DMS79 (cell line): ENCODE measurements at places on chromosomes 7 and 10.

- DNase-seq: no peak
Observed at GRCh38 chr10:10902951-10903350, 114.7 kb upstream of the CELF2 start.

DNA sequence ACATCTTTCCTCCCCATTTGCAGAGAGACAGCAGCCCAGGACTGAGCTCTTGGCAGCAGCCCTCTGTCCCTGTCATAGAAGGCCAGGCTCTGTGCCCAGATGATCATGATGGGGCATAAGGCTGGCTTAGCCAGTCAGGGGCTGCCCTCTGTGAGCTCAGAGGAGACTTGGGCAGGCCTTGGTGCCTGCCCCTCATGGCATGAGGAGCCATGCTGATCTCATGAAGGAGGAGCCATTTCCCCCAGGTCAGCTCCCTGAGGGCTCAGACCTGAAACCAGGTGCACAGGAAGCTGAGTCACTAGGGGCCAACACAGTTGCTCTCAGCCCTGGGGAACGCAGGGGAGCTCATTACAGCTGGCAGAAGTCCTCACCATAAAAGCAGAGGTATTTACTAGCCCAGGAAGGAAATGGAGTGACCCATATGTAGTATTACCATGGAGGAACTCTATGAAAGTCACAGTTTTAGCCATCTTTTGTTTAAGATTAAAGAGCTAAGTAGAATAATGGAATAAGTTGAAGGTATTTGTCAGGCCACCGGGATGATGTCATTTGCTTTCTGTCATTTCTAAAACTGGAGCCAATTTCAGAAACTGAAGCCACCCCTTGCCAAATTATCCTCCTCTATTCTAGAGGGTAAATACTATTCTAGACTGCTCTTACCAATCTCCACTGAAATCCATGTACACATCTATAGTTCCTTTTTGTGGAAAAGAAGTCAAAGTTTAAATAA, 362.4 kb upstream of the ZNF32 start:
- DNase-seq: no peak

GRCh38 chr7:90192876-90193750, 18.4 kb upstream of the STEAP2 start:
- DNase-seq: no peak

- no peak for DNase-seq
Observed at GRCh38 chr7:11591055-11591633, 240.9 kb downstream of the THSD7A start.

GRCh38 chr10:59708816-59709394, 745 bp downstream of the SLC16A9 start:
- no peak for DNase-seq

- no peak for DNase-seq
Observed at GRCh38 chr7:107359520-107360316, 110.1 kb upstream of the GPR22 start.

DNA sequence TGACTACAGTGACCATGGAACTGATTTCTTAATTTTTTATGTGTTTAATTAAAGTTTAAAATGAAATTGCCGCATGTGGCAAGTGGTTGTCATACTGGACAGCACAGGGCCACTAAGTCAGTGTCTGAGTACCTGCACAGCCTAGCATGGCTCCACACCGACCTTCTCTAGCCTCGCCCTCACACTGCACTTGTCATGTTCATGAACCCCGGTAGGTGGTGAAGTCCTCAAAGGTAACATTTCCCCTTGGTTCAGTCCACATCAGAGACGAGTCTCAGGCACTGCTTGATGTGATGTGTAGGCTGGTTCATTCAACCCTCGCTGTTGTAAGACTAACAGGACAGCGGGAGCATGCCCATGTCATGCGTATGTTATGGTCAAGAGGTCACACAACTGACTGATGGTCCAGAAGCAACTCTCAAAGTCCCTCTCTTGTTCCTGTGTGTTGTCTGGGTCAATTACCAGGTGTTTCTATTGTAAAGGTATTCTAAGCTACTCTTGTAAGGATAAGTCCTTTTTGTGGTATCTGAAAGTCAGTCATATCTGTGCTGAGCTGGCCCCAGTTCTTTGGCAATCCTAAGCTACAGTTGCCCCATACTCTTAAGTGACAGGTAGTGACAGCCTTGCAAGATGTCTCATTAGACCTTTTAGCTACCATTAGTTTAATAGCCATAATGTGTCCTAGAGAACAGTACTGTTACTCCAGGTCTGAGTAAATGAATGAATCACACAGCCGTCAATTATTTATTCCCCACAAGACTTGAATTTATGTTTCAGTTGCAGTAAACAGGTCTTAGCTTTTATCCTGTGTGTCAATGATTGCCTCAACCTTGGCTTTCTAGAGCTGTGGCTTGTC, 32.9 kb upstream of the ZC3HAV1L start:
- no peak for DNase-seq

DNA sequence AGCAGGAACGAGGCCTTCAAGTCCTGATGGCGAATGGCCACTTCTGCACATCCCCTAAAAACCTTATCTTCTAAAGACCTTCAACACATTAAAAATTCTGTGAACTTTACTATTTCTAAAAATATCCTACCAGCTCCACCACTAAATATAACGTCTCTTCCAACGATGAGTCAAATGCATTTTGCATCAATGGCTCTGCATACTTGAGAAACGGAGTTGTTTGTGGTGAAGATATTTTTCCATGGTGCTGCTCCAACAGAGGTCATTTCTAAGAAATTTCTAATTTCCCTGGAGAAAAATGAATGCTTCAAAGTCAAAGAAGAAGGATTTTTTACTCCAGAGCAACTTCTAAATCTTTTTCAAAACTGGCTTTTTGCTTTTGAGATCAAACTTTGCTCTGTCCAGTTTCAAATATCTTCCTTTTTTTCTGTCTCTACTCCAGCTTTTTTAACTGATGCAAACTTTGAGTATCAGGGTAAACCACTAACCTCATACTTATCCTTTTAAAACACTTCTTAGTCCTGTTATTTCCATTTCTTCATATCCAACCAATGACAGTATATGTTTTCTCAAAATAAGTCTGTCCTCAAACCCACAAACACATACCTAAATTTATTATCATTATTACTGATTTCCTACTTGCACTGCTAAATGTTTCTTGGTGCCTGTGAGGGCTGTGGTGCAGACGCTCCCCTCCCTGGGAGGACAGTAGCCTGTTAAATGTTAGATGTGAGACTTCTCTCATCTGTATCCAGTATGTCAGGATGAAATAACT, 258.1 kb downstream of the KLF6 start:
- no peak for DNase-seq

GRCh38 chr10:3980660-3981059, 195.7 kb upstream of the KLF6 start:
- DNase-seq: no peak

DNA sequence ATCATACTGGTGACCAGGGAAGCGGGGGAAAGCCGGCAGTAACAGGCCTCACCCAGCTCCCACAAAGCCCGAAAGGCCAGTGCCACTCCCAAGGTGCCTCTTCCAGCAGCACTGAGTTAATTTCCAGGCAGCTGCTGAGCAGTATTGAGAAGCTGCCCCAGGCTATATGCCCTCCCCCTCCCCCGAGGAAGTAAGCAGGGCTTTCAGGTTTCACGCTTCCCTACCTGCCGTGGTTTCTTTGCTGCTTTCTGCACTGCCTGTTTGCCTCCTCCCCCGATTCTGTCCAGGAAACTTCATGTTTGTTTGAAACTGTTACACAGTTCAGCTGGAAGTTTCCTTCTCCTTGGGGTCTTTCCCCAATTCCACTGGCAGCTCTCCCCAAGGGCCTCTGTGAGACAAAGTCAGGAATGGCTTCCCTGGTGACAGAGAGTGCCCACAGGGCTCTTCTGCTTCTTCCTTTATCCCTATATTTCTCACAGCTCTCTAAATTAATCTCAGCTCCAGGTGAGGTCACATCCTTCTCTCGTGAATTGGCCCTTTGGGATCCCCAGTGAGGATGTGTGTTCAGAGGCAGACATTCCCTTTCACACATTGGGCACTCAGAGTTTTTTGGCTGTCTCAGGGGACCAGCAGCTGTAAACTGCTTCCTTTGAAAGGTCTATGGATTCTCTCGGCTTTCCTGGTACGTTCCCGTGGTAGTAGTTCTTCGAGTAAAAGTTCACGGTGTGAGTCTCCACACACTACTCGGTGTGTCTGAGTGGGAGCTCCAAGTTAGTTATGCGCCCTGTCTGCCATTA, 19.4 kb downstream of the C1GALT1 start:
- peak; percentile 4 for DNase-seq

- no peak for DNase-seq
Observed at GRCh38 chr7:131905471-131905973, 349.1 kb upstream of the PODXL start.

DNA sequence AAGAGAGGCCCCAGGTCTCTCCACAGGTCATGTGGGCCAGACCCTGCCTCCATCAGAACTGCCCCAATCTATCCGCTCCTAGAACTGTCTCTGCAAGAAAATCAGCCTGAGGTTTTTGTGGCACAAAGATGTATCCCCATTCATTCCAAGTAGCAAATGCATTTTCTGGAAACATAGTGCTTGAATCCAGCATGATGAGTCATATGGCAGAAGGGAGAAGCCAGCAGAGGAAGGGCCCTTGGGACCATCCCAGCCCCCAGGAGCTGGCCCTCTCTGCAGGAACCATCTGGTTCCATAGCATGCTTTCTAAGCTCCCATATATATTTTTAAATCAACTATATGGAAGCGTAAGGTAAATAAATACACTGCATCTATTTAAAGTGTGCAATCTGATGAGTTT, 563.2 kb downstream of the GALNT17 start:
- no peak for DNase-seq
